ENCODE measurements at places on chromosomes 7 and 10.

DNA sequence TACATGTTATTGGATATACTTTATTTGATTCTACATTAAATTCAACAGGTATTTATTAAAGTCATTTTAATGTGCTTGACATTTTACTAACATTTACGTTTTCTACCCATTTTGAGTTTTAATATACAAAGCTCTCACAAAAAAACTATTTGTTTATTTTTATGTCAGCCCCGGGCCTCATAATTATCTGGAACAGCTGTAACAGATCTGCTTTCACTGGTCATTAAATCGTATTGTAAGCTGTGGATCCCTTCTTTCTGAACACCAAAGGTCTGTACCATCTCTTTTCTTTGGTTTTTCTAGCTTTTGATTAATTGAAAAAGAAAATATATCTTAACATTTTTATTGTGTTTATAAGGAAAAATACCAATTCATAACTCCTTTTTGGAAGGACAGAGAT is 73.5 kb downstream of the SEMA3E start:
- DNase-seq: no peak

GRCh38 chr7:41696323-41696916 is 6.5 kb downstream of the INHBA start:
- peak; percentile 11 for DNase-seq

DNA sequence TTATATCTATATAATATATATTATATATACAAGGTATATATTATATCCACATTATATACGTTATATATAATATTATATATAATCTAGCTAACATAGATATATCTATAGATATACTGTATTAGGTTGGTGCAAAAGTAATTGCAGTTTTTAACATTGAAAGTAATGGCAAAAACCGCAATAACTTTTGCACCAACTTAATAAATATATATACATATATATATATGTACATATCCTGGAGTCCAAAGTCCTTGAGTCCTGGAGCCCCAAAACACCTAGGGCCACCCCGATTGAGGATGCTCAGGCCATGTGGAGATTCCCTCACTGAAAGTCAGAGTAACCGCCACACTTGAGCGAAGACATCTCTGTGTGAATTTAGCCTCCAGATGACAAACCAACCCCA is 408.2 kb upstream of the AUTS2 start:
- DNase-seq: no peak

DNA sequence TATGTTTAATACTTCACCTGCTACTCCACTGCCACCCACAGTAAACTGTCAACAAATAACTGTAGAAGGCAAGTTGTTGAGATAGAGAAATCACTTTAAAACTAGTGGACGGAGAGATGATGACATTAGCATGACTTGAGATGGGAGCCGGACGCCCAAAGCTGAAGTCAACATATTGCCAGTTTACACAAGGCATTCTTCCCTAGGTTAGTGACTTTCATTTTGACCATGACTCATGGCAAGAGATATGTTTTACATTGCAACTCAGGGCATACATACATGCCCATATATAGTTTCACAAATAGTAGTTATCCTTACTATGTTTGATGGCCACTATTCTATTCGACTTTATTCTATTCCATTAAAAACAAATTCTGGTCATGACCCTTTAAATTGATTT is 296.6 kb downstream of the PLXNA4 start:
- no peak for DNase-seq

GRCh38 chr10:4830551-4830950 is 4.5 kb downstream of the AKR1E2 start:
- DNase-seq: no peak

DNA sequence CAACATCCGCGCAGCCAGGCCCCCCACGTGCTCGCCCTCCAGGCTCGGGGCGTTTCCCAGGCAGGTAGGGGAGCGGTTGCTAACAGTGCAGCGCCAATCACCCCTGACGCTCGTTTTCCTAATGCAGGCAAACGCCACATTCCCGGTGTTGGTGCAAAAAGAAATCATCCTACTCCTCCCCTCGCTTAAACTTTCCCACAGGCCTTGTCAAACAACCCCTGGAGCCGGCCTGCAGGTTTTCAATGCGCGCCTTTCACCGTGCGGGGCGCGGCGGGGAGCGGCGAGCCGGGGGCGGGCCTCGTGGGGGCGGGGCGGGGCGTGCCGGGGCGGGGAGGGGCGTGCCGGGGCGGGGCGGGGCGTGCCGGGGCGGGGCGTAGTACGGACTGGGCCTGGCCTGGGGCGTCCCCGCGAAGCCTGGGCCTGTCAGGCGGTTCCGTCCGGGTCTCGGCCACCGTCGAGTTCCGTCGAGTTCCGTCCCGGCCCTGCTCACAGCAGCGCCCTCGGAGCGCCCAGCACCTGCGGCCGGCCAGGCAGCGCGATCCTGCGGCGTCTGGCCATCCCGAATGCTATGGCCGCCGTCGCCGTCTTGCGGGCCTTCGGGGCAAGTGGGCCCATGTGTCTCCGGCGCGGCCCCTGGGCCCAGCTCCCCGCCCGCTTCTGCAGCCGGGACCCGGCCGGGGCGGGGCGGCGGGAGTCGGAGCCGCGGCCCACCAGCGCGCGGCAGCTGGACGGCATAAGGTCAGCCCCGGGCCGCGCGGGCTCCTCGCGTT is at the start of gene ECHDC3:
Gene ECHDC3 (plus strand): TSS at position 374 of the 770 bp plus-strand sequence. CDS start 195 bp downstream, at position 569.
- peak; percentile 60 for DNase-seq
